Activated T-helper 2 cell treated with anti-CD3 and anti-CD28 coated beads, Interferon-gamma antibody, Interleukin-2, Interleukin-4, amounts not matched to agents 10 μg/mL and 5 μg/mL and 100 μg/mL, durations not matched to agents 14 hours and 24 hours and 36 hours (primary cell): ENCODE measurements at places on chromosomes 2 and 18.

GRCh38 chr2:54577944-54578647 is 122.0 kb downstream of the SPTBN1 start:
- no peak for DNase-seq

- DNase-seq = no peak
These were observed 1552.9 kb upstream of the SLC39A10 start for GRCh38 chr2:194103941-194104659.

- no peak for DNase-seq
These were observed 167.2 kb downstream of the CELF4 start for GRCh38 chr18:37398248-37398920.

- DNase-seq = no peak
These were observed 36.8 kb downstream of the CPS1 start for GRCh38 chr2:210593166-210593565.

GRCh38 chr18:13112982-13113381 is 105.6 kb upstream of the LDLRAD4 start:
- no peak for DNase-seq

DNA sequence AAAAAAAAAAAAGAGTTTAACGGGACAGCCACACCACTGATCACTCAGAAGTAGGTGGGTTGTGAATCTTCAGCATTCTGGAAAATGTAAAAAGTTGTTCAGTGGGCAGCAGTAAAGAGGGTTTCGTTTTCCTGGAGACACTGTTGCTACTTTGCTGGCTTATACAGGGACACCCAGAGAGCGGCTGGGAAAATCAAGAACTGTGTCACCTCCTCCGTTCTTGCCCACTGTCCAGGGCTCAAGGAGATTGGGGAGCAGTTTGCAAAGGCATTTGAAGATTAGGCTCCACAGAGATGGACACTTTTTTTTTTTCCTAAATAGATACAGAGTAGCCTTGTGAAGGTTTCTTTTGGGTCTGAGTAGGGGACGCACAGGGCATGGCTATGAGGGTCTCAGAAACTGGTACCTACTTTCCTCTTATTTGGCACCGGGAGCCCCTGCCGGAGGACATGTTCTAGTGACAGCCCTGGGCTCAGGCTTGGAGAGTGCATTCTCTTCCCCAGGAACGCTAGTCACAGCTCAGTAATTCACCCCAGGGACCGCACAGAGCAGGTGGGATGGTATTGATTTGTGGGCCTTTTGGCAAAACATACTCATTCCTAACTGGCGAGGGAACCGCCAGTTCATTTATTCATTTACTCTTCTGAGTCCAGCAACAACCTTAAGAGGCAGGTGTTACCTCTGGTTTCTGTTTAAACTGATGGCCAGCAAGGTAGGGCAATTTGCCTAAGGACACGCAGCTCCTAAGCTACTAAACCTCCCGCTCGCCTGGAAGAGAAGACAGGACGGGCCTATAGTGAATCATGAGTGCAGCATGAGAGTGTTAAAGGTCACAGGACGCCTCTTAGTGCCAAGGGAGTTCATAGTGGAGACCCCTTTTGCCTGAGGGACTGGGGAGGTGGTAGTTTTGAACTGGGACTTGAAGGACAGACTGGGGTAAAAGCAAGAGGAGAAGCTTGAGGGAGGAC is 53.1 kb downstream of the HPCAL1 start:
- no peak for DNase-seq
